Stomach (tissue), 19 donors: ENCODE measurements at places on chromosomes 12 and 14. TPM values are rescaled to one million over a fixed set of nuclear protein-coding genes. Genes with fewer than 3 reads are reported as not detected.

The GDF3 gene
- total RNA-seq, result not detected

The KLHDC1 gene
- total RNA-seq, result 0.58 TPM

The KRT72 gene
- total RNA-seq, result not detected

The TMEM132C gene
- 12.8 TPM for total RNA-seq

The MYO1H gene
- not detected for total RNA-seq

DNA sequence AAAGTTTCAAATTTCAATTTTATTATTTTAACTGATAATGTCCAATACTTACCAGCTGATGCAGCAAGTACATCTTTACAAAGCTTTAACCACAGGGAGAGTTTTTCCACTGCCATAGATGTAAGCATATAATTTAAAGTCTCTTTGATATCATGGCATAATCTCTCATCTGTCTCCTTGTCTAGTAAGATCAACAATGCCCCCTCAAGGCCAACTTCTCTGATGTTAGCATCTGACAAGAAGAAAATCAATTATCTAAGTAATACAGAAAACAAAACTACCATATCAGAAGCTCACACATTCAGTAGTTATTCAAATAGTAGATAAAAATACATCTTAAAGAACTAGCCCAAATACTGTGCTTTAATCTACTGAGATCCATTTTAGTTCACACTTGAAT lies 94.2 kb downstream of the HEATR5A start:
- no peak overlapping the region for H3K27ac ChIP-seq
- H3K4me1 ChIP-seq, result no peaks in the 10 kb centered on the region
- peaks cover 24% of the 10 kb centered on the region for H3K36me3 ChIP-seq
- no peaks in the 10 kb centered on the region for H3K27me3 ChIP-seq
- DNase-seq, result no peak

- H3K27ac ChIP-seq, result no peak overlapping the region
- H3K36me3 ChIP-seq, result no peaks in the 10 kb centered on the region
- no peaks in the 10 kb centered on the region for H3K4me1 ChIP-seq
- no peaks in the 10 kb centered on the region for H3K27me3 ChIP-seq
- no peak for DNase-seq
Measured at GRCh38 chr14:72499746-72500145, 394.2 kb downstream of the DPF3 start.

DNA sequence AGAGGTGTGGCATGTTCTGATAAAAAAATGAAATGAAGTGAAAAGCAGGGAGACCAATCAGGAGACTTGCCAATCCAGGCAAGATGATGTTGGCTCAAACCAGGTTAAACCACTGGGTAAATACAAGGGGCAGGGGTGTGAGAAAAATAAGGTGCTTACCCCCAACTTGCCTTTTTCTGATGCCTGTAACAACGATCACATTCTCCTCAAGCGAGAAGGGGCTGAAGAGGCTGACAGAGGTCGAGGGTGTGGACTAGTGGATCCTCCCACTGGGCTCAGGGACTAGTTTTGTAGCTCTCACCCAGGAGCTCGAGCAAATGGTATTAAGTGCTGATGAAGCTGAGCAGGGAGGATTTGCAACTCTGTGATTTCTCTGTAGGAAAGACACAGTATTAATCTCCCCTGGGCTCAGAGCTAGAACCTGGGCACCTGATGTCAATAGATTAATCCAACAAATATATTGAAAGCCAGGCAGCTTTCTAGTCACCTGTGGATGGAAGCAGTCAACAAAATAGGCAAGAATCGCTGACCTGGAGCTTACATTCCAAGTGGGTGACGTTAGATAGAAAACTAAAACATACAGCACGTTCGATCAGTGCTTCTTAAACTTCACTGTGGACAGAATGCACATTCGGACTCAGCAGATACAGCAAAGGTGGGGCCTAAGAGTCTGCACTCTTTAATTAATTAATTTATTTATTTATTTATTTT lies 15.2 kb upstream of the EAPP start:
- H3K4me1 ChIP-seq, result peaks cover 5% of the 10 kb centered on the region
- no peaks in the 10 kb centered on the region for H3K27me3 ChIP-seq
- no peaks in the 10 kb centered on the region for H3K36me3 ChIP-seq
- H3K4me3 ChIP-seq, result peak overlapping the region; percentile 8
- DNase-seq, result peak; percentile 59

- no peaks in the 10 kb centered on the region for H3K36me3 ChIP-seq
- H3K4me1 ChIP-seq, result peaks cover 58% of the 10 kb centered on the region
- H3K27me3 ChIP-seq, result no peaks in the 10 kb centered on the region
Measured at GRCh38 chr12:29566441-29566840, 69.0 kb upstream of the OVCH1 start.
